ENCODE measurements at places on chromosomes 12 and 14.

DNA sequence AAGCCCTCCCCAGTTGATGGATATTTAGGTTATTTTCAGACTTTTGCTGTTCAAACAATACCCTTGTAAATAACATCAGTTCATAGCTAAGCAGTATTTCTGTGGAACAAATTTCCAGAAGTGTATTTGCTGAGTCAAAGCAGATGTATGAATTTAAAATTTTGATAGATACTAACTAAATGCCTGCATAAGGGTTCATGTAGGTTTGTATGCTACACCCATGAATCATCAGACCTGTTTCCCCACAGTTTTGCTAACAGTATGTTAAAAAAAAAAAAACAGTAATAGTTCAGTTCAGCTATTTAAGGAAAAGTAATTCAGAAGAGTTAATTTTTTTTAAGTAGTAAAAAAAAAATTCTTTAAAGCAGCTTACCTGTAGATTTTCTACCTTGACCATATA, 236.1 kb upstream of the DIO2 start:
- DNase-seq = no peak

DNA sequence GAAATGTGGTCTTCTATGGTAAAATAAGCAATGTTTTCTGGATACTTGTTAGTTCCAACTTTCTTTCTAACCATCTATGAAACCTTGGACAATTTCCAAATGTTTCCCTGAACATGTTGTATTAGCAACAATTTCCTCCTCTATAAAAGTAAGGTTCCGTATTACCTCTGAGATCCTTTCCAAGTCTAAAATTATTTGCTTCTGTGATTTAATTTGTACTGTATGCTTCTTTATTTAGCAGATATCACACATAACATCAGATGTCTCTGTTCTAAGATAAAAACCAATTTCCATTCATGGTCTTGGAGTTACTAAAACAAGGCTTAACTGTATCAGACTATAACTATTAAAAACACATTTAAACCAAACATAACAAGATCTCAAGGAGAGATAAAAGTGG, 177.2 kb downstream of the FOXA1 start:
- DNase-seq = no peak

DNA sequence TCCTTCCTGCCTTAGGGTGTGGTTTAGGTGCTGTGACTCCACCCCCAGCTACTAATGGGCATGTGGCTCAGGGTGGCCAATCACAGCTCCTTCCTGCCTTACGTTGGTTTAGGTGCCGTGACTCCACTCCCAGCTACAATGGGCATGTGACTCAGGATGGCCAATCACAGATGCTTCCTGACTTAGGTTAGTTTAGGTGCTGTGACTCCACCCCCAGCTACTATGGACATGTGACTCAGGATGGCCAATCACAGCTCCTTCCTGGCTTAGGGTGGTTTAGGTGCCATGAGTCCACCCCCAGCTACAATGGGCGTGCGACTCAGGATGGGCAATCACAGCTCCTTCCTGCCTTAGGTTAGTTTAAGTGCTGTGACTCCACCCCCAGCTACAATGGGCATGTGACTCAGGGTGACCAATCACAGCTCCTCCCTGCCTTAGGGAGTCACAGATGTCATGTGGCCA, 163.9 kb downstream of the TBX5 start:
- DNase-seq = no peak

DNA sequence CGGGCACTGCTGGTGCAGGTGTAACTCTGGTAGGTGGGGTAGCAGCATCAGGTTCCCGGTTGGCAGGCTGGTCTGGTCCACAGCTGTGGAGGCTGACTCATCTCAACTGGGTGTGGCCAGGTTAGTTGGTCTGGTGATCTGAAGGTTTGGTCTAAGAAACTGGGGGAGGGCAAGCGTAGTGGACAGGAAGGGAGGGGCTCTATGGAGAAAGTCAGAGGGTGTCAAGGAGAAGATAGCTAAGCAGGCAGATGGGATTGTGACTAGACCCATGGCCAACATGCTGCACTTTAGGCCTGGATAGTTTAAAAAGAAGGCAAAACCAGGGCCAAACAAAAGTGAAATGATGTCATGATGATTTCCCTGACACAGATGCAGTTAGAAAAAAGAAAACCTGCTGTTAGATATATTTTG, 7.9 kb downstream of the TRIM9 start:
- DNase-seq = no peak

DNA sequence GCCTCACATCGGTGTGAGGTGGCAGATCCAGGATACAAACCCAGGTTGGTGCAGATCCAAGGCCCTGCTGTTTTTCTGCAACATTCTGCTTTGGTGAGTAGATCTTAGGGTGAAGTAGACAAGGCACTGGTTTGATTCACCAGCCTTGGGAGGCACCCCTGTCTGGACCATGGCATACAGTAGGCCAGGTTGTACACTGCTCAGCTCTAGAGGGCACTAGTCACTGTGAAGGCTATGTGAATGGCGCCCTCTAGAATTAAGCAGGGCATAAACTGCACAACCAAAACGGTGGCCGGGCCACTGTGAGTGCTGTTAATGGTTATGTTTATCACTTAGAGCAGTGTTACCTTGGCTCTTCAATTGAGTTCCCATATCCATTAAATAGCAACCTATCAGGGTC, 280.6 kb upstream of the PWP1 start:
- no peak for DNase-seq

DNA sequence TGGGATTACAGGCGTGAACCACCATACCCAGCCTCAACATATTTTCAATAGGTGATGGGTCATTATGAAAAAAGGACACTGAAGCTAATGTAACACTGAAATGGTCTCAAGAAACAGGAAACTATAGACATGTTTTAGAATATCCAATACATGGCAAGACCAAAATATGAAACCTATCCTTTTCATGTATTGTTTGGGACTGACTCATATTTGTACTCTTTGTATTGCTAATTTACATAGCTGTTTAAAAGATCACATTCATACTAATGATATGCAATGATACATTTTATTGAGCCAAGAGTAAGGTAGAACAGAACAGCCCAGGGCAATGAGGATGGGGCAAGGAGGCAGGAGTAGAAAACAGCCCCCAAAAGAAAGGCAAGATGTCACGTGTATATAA, 32.6 kb downstream of the RESF1 start:
- no peak for DNase-seq

DNA sequence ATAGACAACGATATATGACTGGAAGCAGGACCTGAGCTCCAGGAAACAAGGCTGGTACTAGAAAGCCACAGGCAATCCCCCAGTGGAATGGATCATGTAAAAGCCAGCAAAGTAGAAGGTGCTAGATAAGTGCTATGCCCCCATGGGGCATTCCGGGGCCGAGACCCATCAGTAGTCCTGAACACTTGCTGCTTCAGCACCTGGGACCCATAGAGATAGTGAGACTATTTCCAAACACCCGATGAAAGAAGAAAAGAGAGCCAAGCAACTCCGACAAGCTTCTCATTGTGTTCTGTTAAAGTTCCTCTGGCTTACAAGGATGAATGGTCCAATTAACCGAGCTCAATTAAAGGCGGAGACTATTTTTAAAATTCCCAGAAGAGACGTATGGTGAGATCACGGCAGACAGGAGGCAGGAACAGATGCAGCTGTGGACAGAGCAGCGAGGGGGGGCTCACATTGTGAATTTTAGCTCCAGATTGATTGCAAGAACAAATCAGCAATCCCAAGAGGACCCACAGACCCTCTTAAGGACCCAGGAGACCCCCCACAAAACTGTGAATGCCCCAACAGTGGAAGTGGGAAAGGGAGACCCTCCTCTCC, 142.5 kb upstream of the OVCH1 start:
- DNase-seq = no peak

DNA sequence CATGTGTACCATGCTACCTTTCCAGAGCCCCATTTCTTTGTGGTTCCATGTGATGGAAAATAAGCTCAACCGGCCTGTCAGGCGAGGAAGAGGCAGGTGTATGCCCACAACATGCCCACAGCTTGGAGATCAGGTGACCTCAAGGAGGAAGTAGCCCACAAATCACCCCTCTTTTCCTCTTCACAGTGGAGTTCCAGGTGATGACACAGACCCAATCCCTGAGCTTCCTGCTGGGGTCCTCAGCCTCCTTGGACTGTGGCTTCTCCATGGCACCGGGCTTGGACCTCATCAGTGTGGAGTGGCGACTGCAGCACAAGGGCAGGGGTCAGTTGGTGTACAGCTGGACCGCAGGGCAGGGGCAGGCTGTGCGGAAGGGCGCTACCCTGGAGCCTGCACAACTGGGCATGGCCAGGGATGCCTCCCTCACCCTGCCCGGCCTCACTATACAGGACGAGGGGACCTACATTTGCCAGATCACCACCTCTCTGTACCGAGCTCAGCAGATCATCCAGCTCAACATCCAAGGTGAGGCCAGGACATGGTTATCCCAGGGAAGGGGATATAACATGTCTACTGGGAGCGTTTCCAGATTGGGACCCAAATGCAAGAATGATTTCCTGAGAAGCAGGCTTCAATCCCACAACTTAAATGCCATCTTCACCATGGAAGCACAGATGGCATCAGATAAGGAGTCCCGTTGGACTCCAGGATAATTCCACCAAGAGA, 5.5 kb downstream of the TAPBPL start:
- no peak for DNase-seq

DNA sequence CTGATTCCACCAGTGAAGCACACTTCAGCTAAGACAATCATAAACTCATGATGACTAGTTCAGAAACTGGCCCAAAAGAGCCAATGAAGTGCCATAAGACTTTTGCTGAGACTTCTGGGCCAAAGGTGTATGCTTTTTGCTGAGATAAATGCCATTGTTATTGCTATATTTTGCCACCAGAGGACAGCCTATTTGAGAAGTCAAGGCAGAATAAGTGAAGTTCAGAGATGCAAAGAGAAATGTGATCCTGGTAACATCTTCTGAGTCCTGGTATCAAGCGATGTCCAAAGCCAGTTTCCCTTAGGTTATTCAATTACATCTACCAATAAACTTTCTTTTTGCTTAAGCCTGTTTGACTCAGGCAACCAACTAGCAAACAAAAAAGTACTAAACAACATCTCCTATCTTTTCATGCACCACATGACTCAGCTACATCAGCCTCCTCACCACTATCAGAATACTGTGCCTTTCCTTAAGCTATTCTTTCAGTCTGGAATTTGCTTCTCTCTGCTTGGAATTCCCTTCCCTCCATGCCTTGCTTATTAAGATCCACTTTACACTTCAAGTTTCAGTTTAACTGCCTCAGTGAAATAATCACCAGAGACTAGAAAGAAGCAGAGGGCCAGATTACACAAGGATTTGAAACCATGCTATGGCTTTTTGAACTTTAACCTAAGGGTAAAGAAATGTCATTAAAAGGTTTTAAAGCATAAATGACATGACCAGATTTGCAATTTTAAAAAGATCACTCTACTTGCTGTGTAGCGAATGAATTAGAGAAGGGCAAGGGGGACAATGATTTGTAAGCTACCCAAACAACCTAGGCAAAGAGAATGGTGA, 14.0 kb downstream of the CRY1 start:
- DNase-seq = peak; percentile 6

GRCh38 chr12:46126050-46126727, 135.8 kb upstream of the SCAF11 start:
- DNase-seq = no peak

- DNase-seq = no peak
Observed at GRCh38 chr12:104340925-104341611, 37.5 kb downstream of the EID3 start.

DNA sequence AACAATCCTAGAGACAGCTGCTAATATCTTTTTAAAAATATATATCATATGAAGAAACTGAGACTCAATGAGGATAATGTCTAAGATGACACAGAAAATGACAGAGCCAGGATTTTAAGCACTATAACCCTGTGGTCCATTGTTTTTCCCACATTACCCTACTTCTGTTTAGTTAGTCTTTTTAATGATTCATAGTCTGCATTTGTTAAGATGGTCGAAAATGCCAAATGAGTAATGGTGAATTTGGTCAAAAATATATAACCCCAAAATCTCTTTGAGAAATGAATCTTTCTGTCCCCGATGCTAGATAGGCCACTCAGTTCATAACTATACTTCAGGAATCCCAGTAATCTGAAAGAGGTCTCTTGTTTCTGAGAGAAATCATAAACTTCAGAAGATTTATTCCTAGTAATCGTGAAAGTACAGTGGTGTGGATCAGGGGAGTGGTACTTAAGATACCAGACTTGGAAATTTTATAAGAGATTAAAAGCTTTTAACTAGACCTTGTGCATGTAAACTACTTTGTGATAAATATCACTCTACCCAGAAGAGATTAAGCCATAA, 10.8 kb downstream of the RTRAF start:
- no peak for DNase-seq

- DNase-seq = peak; percentile 23
Observed at GRCh38 chr12:82479511-82479910, 121.2 kb downstream of the METTL25 start.

DNA sequence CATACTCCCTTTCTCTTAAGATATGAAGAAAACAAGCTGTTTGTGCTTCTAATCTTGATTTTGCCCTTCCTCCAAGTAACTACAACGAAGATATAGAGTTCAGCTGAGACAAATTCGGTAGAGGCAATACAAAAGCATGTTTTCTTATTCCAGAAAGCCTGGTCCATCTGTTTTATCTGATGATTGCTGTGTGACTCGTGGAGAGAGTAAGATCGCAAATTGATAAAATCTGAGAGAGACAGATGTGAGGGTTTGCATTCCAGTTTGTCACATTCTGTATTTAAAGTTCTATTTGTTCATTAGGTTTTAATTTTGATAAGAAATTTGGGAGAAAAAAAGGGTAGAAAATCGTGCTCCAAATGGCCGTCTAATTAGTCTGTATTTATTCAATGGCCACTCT, 192.1 kb downstream of the CPNE8 start:
- DNase-seq = no peak

GRCh38 chr12:24718617-24719016, 230.3 kb downstream of the BCAT1 start:
- DNase-seq = no peak

- DNase-seq = no peak
Observed at GRCh38 chr14:85594217-85594616, 64.3 kb downstream of the FLRT2 start.

DNA sequence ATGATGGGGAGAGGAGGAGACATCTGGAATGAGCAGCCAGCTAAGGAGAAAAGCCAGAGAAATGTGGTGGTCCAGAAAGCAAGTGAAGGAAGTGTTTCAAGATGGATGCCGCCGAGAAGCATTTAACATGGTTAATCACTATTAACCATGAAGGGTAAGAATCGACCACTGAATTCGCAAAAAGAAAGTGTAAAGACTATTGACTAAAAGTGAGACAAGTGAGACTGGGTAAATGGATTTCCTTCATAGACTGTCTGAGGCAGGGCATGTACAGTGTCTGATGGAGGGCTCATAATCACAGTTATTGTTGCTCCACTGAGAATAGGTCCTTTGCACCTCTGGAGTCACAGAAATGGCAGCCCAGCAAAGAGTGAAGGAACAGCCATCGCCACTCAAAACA, 25.3 kb upstream of the CLMN start:
- DNase-seq = no peak

- peak; percentile 46 for DNase-seq
Observed at GRCh38 chr12:119544765-119545625, 48.6 kb upstream of the TMEM233 start.

DNA sequence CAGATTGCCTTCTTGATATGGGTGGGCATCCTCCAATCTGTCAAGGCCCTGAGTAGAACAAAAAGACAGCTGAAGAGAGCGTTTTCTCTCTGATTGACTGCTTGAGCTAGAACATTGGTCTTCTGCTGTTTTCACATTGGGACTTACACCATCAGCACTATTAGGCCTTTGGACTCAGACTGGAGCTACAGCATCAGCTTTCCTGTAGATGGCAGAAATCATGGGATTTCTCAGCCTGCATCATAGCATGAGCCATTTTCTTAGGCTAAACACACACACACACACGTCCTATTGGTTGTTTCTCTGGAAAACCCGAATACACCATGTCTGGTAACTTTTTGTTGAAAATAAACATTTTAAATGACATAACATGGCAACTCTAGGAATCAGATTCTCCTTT, 15.8 kb upstream of the PPM1A start:
- DNase-seq = no peak
